T-helper 17 cell (primary cell): ENCODE measurements at places on chromosomes 7 and 10. TPM values are rescaled to one million over a fixed set of nuclear protein-coding genes. Genes with fewer than 3 reads are reported as not detected.

DNA sequence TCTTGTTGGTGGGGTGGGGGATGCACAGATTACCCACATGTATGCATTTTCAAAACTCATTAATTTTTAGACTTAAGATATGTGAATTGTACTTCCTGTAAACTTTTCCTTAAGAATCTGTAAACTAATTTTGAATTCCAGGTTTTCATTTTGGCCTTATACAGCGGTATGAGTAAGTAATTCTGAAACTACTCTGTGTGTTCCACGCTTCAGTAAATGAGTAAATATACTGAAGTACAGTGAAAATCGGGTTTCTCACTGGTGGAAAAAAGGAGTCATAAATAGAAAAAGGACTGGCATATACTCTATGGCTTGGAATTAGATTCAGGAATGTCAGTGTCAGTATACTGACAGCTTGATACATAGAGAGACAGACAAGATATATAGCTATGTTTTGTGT is 72.8 kb downstream of the CTTNBP2 start:
- H3K36me3 ChIP-seq = peaks cover 3% of the 10 kb centered on the region
- H3K4me3 ChIP-seq = no peak overlapping the region
- DNase-seq = no peak
- peaks cover 19% of the 10 kb centered on the region for H3K27me3 ChIP-seq

DNA sequence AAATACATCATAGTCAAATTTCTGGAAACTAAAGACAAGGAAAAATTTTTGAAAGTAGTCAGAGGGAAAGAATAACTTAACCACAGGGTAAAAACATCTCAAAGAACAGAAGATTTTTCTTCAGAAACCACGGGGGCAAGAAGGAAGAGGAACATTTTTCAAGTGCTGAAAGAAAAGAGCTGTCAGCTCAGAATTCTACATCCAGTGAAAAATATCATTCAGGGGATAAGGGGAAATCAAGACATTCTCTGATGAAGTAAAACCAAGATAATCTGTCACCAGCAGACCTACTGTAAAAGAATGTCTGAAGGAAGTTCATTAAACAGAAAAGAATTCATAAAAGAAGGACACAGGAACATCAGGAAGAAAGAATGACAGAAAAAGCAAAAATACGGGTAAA is 111.2 kb upstream of the TMEM72 start:
- H3K4me1 ChIP-seq = no peaks in the 10 kb centered on the region
- no peak overlapping the region for H3K27ac ChIP-seq
- no peak overlapping the region for H3K4me3 ChIP-seq
- peaks cover 35% of the 10 kb centered on the region for H3K27me3 ChIP-seq

DNA sequence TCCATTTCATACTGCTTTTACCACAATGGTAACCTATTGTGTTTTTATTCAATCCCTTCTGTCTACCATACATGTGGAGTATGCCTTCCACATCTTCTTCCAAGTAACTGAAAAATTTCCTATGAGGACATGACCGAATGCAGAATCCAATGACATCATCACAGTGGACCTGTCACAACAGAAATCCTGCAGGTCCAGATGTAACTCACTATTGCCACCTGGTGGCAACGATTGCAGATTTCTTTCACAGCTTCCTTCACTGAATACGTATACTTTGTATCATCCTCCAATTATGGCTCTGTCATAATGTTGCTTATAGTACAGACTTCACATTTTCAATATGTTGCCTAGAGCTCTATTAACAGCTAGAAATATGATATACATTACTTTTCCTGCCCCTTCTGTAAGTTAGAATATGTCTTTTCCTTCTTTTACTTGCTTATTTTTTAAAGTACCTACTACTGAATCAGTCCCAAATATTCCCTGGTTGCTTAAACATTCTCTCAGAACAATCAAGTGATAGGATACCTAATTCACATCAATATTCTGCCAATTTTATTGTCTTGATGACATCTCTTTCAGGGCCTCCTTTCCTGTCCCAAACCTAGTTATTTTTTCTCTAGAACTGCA is 45.4 kb downstream of the SLC13A1 start:
- no peak for DNase-seq
- H3K4me1 ChIP-seq = peaks cover 2% of the 10 kb centered on the region
- H3K27me3 ChIP-seq = no peaks in the 10 kb centered on the region
- no peaks in the 10 kb centered on the region for H3K36me3 ChIP-seq

GRCh38 chr7:73350306-73351068 is 22.5 kb downstream of the FKBP6 start:
- no peaks in the 10 kb centered on the region for H3K36me3 ChIP-seq
- peaks cover 27% of the 10 kb centered on the region for H3K27me3 ChIP-seq
- no peak overlapping the region for H3K27ac ChIP-seq
- no peaks in the 10 kb centered on the region for H3K4me1 ChIP-seq
- H3K4me3 ChIP-seq = no peak overlapping the region
- no peak for DNase-seq

- H3K4me3 ChIP-seq = no peak overlapping the region
- DNase-seq = no peak
- no peaks in the 10 kb centered on the region for H3K27me3 ChIP-seq
- H3K27ac ChIP-seq = no peak overlapping the region
- H3K4me1 ChIP-seq = no peaks in the 10 kb centered on the region
- no peaks in the 10 kb centered on the region for H3K36me3 ChIP-seq
These were observed 1055.1 kb downstream of the NXPH1 start for GRCh38 chr7:9488555-9488954.

DNA sequence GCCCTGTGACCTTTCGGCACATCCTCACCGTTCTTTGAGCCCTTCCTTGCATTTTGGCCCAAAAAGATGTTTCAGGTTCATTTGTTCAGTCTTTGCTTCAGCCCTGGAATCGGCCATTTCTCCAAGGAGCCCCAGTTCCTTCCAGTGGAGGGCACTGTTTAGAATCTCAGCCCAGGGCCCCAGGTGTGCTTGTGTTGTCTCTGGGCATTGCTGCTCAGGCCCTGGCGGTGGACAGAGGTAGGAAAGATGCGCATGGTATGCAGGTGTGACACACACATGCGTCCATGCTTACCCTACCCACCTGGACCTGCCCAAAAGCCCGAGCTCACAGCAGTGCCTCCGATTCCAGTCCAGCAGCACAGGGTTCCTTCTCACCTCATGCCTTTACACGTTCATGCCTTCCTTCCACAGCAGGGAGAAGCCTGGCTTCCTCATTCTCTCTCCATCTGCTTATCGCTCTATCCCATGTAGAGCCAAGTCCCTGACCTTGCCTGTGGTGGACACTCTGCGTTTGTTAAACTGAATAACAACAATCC is 70.6 kb downstream of the LHPP start:
- H3K4me1 ChIP-seq = peaks cover 10% of the 10 kb centered on the region
- H3K27ac ChIP-seq = no peak overlapping the region
- no peaks in the 10 kb centered on the region for H3K36me3 ChIP-seq
- no peaks in the 10 kb centered on the region for H3K27me3 ChIP-seq
- H3K4me3 ChIP-seq = no peak overlapping the region
- no peak for DNase-seq

DNA sequence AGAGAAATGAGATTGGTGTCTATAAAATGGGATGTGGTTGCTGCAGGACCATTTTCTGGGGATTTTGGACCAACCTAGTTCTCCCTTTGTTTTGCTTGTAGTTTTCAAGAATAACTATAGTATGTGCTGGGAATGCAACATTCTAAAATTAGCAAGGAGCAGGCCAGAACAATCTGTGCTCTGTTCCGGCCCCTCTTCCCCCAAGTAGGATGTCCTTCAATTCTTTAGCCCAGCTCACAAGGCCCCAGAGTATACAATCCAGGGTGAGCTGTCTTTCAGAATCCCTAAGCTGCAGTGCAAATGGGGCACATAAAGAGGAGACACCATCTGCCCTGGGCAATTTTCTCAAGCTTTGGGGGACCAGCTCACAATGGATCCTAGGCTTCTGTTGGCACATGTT is 809.1 kb downstream of the TNS3 start:
- no peaks in the 10 kb centered on the region for H3K4me1 ChIP-seq
- H3K27me3 ChIP-seq = no peaks in the 10 kb centered on the region
- no peak for DNase-seq
- no peaks in the 10 kb centered on the region for H3K36me3 ChIP-seq

DNA sequence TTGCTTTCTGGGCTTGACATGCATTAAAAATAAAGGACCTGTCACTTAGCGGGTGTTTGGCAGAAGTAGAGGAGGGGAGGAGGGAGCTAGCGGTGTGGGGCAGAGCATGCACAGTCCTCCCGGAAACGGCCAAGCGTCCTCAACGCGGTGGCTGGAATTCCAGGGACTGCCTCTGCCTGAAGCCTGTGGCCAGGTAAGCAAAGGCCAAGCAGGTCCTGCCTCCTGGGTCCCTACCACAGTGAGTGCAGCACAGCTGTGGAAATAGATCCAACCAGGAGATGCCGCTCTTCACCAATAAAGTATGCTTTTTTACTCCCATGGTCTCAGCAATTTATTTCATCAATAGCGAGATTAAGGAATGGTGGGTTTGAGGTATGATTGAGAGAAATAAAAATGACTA is 323.4 kb downstream of the WDR37 start:
- H3K4me1 ChIP-seq = no peaks in the 10 kb centered on the region
- H3K36me3 ChIP-seq = peaks cover 4% of the 10 kb centered on the region
- H3K27me3 ChIP-seq = peaks cover 66% of the 10 kb centered on the region
- no peak overlapping the region for H3K4me3 ChIP-seq
- DNase-seq = no peak
- no peak overlapping the region for H3K27ac ChIP-seq

- no peak for DNase-seq
- H3K27ac ChIP-seq = no peak overlapping the region
- H3K27me3 ChIP-seq = peaks cover 5% of the 10 kb centered on the region
- no peaks in the 10 kb centered on the region for H3K36me3 ChIP-seq
These were observed 2.6 kb downstream of the STK31 start for GRCh38 chr7:23712368-23713284.

DNA sequence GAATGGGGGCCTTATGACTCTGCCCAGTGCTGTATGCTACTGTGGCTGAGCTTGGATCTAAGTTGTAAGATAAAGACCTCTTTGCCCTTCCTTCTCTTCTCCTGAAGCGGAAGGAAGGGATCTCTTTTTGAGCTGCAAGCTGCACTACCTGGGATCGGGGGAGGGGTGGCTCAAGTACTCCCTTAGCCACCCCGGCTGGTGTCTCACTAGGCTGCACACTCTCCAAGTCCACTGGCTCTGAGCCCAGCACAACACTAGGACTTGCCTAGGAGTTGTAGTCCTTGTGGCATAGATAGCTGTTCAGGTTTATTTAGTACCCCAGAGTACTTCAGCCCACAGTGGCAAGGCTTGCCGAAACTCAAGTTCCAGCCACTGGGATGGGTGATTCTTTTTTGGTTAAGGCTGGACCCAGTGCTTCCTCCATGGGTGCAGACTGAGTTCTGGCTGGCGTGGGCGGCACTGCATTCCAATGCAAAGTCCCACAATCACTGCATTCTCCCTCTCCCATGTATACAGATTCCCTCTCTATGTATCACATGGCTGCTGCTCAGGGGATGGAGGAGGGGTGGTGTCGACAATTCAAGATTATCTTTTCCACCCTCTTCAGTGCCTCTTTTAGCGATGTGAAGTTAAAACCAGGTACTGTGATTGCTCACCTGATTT is 76.2 kb upstream of the SLC25A13 start:
- H3K27me3 ChIP-seq = peaks cover 19% of the 10 kb centered on the region
- no peak overlapping the region for H3K4me3 ChIP-seq
- no peaks in the 10 kb centered on the region for H3K36me3 ChIP-seq
- no peak overlapping the region for H3K27ac ChIP-seq
- no peak for DNase-seq
- no peaks in the 10 kb centered on the region for H3K4me1 ChIP-seq

DNA sequence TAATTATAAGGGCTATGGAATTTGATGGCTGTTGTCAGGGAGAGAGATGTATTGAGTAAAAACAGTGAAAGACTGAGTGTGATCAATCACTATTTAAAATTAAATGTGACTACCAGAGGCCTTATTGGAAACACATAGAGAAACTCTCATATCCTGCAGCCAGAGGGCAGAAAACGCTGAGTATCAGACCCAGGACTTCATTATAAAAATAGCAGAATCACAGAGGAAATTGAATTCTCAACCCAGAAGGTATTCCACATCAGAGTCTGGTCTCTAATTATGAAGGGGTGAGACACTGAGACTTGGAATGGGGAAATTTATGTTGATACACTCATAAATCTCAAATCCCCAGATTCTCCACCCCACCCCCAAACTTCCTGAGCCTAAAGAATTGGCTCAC is 69.5 kb upstream of the IL6 start:
- DNase-seq = no peak
- H3K27ac ChIP-seq = no peak overlapping the region
- peaks cover 25% of the 10 kb centered on the region for H3K27me3 ChIP-seq

DNA sequence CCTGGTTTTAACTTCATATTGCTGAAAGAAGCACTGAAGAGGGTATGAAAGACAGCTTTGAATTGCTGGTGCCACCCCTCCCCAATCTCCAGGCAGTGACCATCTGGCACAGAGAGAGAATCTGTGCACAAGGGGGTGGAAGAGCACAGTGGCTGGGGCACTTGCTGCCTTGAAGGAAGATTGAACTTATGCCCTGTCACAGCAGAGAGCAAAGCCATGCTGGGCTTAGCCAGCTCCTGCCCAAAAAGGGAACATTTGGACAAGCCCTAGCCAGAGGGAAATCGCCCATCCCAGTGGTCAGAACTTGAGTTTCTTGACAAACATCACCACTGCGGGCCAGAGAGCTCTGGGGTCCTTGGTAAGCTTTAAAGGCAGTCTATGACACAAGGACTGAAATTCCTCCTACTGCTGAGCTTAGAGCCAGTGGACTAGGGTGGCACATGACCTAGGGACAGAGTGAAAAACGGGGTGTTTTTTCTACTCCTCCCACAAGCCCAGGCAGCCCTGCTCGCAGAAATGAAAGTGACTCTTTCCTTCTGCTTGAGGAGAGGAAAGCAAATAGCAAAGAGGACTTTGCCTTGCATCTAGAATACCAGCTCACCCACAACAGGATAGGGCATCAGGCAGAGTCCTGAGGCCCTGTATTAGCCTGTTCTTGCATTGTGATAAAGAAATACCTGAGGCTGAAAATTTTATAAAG is 257.2 kb downstream of the CTNNA3 start:
- H3K4me3 ChIP-seq = no peak overlapping the region
- DNase-seq = no peak
- H3K27me3 ChIP-seq = no peaks in the 10 kb centered on the region
- no peaks in the 10 kb centered on the region for H3K36me3 ChIP-seq

DNA sequence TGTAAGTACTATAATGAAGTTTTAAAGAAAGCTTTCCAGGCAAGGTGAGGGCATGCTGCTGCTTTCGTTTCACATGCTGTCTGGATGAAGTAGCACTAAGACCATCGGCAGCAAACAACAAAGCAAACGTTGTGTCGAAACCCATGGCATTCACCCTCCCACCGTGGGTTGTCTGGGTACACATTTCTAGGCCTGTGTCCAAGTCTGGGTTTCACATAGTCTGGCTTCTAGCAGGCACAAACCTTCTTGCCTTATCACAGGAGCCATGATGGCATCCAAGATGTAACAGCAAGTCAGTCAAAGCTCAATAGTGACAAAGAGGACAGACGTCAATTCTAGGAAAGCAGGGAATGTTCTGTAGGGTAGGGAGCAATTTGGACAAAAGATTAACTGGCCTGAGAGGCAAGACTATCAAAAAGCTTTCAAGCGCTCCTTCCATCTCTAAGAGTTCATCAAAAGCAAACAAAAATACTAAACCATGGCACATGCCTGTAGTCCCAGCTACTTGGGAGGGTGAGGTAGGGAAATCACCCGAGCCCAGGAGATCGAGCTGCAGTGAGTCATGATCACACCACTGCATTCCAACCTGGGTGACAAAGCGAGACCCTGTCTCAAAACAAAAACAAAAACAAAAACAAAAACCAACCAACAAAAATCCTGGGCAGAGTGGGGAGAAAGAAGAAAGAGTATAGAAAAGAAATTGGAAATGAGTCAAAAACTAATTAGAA is 42.7 kb downstream of the PAXIP1 start:
- H3K27me3 ChIP-seq = no peaks in the 10 kb centered on the region
- no peak overlapping the region for H3K27ac ChIP-seq
- DNase-seq = no peak

Gene CPA2
- not detected for total RNA-seq

Gene INHBA
- total RNA-seq = 0.12 TPM

Gene ADGRA1
- total RNA-seq = not detected

Gene CDH23
- total RNA-seq = 9.0 TPM

Gene EZH2
- 38.4 TPM for total RNA-seq

Gene GPRIN2
- not detected for total RNA-seq

Gene AZGP1
- total RNA-seq = not detected
